Large intestine (tissue), 12 donors: ENCODE measurements at places on chromosomes 1 and 21. TPM values are rescaled to one million over a fixed set of nuclear protein-coding genes. Genes with fewer than 3 reads are reported as not detected.

GRCh38 chr1:214739621-214740238 lies 136.7 kb downstream of the CENPF start:
- H3K36me3 ChIP-seq, result no peaks in the 10 kb centered on the region
- DNase-seq, result no peak
- no peak overlapping the region for H3K27ac ChIP-seq
- H3K27me3 ChIP-seq, result no peaks in the 10 kb centered on the region
- peaks cover 5% of the 10 kb centered on the region for H3K4me1 ChIP-seq
- no peak overlapping the region for H3K4me3 ChIP-seq

Gene TENT5C
- polyA plus RNA-seq, result 10.4 TPM

DNA sequence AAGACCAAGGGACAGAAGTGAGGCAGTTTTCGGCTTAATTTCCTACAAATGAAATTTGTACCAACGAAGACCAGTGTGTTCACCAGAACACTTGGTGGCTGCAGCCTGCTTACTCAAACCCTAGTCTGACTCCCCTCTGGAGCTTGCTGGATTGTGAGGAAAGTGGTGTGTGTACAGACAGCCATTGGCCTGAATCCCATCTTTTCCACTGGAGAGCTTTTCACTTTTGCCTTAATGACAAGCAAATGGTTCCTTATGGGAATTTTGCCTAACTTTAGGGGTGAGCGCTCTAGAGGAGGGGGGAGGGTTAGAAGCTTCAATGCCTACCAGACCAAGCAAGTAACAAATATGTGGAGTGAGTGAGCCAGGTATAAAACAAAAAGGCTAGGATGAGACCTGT lies 17.3 kb downstream of the METTL13 start:
- no peak overlapping the region for H3K4me3 ChIP-seq

Gene TNFSF18
- 0.18 TPM for polyA plus RNA-seq

GRCh38 chr1:99843760-99844159 lies 6.4 kb upstream of the AGL start:
- no peaks in the 10 kb centered on the region for H3K36me3 ChIP-seq
- no peak overlapping the region for H3K27ac ChIP-seq

Gene SPATA46
- 1.2 TPM for polyA plus RNA-seq

GRCh38 chr1:100811808-100812207 lies 82.8 kb downstream of the EXTL2 start:
- no peak overlapping the region for H3K27ac ChIP-seq
- H3K27me3 ChIP-seq, result no peaks in the 10 kb centered on the region
- no peak overlapping the region for H3K4me3 ChIP-seq

Gene OR2G6
- polyA plus RNA-seq, result not detected

Gene EXTL1
- polyA plus RNA-seq, result 0.82 TPM

DNA sequence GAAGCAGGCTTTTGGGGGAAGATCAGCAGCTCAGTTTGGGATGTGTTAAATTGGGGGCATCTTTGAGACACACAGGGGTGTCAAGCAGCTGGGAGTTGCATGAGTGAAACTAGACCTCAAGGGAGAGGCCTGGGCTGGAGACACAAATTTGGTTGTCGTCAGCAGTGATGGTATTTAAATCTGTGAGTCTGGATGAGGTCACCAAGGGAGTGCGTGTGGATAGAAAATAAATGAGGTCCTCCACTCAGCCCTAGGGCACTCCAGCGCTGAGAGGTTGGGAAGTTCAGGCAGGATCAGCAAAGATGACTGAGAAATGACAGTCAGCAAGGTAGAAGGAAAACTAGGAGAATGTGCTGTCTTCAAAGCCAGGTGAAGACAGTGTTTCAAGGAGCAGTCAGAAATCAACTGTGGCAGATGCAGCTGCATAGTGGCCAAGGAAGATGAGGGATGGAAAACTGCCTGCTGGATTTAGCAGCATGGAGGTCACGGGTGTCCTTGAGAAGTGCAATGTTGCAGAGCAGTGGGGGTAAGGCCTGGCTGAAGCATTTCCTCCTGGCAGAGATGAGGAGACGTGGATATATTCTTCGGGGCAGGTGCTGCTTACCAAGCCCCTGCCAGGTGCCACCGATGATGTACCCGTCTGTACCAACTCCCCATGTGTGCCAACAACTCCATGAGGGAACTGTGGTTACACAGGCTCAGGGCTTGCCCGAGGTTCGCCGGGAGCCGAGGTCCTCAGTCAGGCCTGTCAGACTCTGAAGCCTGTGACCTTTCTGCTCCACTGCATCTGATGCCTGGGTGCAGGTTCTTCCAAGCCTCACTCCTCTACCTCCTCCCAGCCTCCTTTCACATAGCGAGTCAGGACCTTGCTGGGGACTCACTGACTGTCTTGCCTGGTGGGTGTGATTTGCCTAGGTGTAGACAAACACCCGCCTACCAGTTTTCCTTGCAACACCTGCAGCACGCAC lies 11.3 kb downstream of the MAP7D1 start:
- H3K27ac ChIP-seq, result no peak overlapping the region
- H3K27me3 ChIP-seq, result no peaks in the 10 kb centered on the region
- no peak overlapping the region for H3K4me3 ChIP-seq
- peaks cover 19% of the 10 kb centered on the region for H3K36me3 ChIP-seq
- no peak for DNase-seq

GRCh38 chr1:4549930-4550329 lies 104.5 kb upstream of the AJAP1 start:
- no peaks in the 10 kb centered on the region for H3K27me3 ChIP-seq
- H3K4me1 ChIP-seq, result no peaks in the 10 kb centered on the region
- H3K4me3 ChIP-seq, result no peak overlapping the region
- no peak overlapping the region for H3K27ac ChIP-seq
- DNase-seq, result no peak

DNA sequence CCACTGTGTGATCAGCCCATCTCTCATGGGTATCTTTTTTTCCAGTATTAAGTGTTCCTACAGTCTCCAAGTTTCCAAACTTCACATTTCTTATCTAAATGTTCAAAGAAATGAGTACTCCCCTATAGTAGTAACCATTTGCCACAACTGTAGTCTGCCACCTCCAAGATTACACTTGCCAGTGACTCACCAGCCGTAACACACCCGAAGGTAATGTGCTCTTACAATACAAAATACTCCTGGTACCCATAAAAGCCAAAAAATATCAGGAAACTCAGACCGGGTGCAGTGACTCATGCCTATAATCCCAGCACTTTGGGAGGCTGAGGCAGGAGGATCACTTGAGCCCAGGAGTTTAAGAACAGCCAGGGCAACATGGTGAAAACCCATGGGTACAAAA lies 20.5 kb upstream of the ZNF496 start:
- H3K4me3 ChIP-seq, result no peak overlapping the region
- H3K36me3 ChIP-seq, result no peaks in the 10 kb centered on the region
- H3K27me3 ChIP-seq, result peaks cover 21% of the 10 kb centered on the region
- no peak overlapping the region for H3K27ac ChIP-seq
- peaks cover 5% of the 10 kb centered on the region for H3K4me1 ChIP-seq

- H3K4me3 ChIP-seq, result no peak overlapping the region
- no peaks in the 10 kb centered on the region for H3K27me3 ChIP-seq
Measured at GRCh38 chr1:214524824-214525223, 26.6 kb downstream of the PTPN14 start.

Gene SOAT1
- polyA plus RNA-seq, result 14.0 TPM

DNA sequence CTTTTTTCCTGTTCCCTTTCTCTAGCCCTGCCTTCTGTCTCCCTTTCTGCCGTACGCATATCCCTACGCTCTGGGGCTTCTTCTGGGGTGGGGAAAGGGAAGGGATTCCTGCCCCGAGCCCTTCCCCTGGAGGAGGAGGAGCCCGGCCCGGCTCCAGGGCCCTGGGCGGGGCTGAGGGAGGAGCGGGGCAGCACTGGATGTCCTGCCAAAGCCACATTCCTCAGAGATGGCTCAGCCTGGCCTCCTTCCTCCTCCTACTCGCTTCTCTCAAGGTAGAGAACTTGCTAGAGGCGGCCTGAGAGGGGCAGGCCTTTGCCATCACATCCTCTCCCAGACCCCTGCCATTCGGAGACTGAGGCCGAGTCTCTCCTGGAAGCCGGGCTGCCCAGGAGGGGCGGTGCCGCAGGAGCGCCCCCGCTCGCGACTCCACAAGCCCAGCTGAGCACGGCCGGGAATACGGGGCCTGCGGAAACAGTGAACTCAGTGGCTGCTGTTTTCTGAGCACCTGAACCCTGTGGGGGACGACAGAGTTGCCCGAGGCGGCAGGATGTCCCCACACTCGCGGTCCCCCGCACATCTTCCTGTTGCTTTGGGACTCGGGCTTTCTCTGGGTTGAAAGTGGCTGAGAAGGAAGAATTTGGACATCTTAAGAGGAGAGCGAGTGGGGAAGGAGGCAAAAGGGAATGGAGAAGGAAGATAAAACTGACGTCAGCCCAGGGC lies 12.2 kb downstream of the ADAMTSL4 start:
- peak overlapping the region; percentile 54 for H3K4me3 ChIP-seq
- H3K36me3 ChIP-seq, result no peaks in the 10 kb centered on the region
- H3K27me3 ChIP-seq, result no peaks in the 10 kb centered on the region
- H3K27ac ChIP-seq, result peak overlapping the region; percentile 100
- DNase-seq, result peak; percentile 95
- peaks cover 47% of the 10 kb centered on the region for H3K4me1 ChIP-seq

DNA sequence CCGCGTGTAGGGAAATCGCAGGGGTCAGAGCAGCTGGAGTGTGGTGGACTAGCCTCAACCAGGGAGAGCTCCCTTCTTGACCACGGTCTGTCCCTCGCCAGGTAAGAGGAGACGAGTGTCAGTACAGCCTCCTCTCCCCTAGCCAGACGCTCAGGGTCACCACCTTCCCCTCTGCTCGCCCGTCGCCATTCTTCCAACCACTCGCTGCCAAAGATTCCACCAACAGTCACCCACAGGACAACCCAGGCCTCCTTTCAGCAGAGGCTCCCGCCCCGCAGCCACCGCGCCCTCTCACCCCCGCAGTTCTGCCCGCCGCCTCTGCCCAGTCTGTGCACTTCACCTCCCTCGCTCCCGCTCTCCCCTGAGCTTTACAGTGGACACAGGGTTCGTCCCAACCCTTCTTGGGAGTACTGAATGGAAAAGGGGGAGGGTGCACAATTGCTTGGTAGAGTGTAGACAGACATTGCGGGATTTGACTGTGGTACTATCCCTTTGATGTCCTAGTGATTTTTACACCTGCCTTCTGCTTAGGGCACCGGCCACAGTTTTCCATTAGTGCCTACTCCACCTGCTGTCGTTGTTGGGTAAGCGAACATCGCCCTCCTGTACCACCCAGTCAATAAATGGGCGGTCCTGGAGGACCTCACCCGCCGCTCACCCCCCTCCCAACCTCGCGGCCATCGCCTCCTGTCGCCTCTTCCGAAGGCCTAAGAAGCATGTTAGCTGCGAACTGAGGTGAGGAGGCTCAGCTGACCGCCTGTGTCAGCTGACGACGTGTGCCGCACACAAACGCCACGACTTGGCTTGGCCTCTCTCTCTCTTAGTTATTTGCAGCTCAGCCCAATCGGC lies 9.2 kb upstream of the NBPF11 start:
- peaks cover 54% of the 10 kb centered on the region for H3K27me3 ChIP-seq
- no peak overlapping the region for H3K4me3 ChIP-seq
- DNase-seq, result no peak
- H3K36me3 ChIP-seq, result no peaks in the 10 kb centered on the region
- H3K27ac ChIP-seq, result no peak overlapping the region

Gene CRNN
- polyA plus RNA-seq, result not detected

Gene OR10Z1
- polyA plus RNA-seq, result 0.12 TPM

DNA sequence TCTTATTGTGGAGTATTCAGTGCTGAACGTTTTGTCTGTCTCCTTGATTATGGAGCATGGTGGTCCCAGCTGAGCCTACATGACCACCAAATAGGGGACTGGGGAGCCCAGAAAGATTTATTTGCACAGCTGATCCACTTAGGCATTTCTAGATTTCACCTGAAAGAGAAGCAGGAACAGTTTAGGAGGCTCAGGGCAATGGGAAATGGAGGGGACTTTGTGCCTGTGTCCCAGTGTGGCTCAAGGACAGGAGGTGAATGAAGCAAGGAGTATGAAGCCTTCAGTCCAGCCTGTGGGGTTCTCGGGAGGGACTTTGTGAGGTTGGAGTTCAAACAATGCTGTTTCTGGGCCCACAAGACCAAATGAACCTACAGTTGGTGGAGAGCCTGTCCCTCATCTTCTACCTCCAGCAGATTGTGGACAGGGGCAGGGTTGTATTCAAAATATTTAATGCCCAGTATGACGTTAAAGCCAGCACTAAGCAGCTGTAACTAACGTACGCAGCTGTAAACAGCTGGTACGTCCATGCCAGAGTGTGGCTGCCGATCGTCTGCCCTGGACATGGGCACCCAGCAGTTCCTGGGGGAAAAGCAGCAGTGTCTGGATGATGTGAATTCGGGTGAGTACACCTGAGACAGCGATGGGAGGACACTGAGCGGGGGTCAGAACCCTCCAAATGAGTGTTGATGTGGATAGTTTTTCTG lies 164.9 kb upstream of the RAB4A start:
- H3K27ac ChIP-seq, result no peak overlapping the region
- H3K4me3 ChIP-seq, result no peak overlapping the region
- H3K4me1 ChIP-seq, result peaks cover 12% of the 10 kb centered on the region
- no peaks in the 10 kb centered on the region for H3K27me3 ChIP-seq

GRCh38 chr1:219374636-219375035 lies 201.0 kb downstream of the LYPLAL1 start:
- no peak for DNase-seq
- H3K27me3 ChIP-seq, result no peaks in the 10 kb centered on the region
- H3K27ac ChIP-seq, result no peak overlapping the region
- H3K4me1 ChIP-seq, result no peaks in the 10 kb centered on the region
- no peak overlapping the region for H3K4me3 ChIP-seq

DNA sequence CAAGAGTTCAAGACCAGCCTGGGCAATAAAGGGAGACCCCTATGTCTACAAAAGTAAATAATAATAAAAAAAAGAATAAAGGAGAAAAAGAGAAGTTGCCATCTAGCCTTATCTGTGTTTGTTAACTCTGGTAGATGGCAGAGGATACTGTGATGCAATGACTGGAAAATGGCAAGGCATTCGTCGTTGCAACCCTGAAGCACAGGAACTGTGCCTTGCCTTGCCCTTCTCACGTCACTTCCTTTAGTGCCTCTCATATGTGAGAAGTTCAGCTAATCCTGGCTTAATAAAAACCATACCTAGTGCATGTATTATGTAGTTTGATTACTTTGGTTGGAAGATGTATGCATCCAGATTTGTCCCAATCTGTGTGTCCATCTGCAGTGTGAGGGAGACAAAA lies 25.8 kb upstream of the PIGC start:
- H3K4me3 ChIP-seq, result no peak overlapping the region
- H3K27me3 ChIP-seq, result no peaks in the 10 kb centered on the region
- H3K36me3 ChIP-seq, result no peaks in the 10 kb centered on the region
- H3K27ac ChIP-seq, result peak overlapping the region; percentile 70
- DNase-seq, result no peak

- H3K4me3 ChIP-seq, result no peak overlapping the region
- H3K27ac ChIP-seq, result no peak overlapping the region
- H3K27me3 ChIP-seq, result no peaks in the 10 kb centered on the region
- DNase-seq, result no peak
- H3K36me3 ChIP-seq, result peaks cover 4% of the 10 kb centered on the region
- peaks cover 16% of the 10 kb centered on the region for H3K4me1 ChIP-seq
Measured at GRCh38 chr1:21294266-21294989, 4.2 kb upstream of the ECE1 start.

Gene LCE6A
- polyA plus RNA-seq, result not detected

- H3K27me3 ChIP-seq, result peaks cover 95% of the 10 kb centered on the region
- DNase-seq, result no peak
- H3K36me3 ChIP-seq, result no peaks in the 10 kb centered on the region
Measured at GRCh38 chr21:33070744-33070997, 730 bp downstream of the OLIG1 start.
